Neural crest cell (in vitro differentiated cells): ENCODE measurements at places on chromosomes 3 and 15.

DNA sequence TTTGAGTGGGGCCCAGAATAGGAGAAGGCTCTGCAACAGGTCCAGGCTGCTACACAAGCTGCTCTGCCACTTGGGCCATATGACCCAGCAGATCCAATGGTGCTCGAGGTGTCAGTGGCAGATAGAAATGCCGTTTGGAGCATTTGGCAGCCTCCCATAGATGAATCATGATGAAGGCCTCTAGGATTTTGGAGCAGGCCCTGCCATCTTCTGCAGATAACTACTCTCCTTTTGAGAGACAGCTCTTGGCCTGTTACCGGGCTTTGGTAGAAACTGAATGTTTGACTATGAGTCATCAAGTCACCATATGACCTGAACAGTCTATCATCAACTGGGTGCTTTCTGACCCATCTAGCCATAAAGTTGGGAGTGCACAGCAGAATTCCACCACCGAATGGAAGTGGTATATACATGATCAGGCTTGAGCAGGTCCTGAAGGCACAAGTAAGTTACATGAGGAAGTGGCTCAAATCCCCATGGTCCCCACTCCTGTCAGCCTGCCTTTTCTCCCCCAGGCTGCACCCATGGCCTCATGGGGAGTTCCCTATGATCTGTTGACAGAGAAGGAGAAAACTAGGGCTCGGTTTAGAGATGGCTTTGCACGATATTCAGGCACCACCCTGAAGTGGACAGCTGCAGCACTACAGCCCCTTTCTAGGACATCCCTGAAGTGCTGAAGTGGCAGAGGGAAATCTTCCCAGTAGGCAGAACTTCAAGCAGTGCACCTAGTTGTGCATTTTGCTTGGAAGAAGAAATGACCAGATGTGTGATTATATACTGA lies 971.4 kb downstream of the MCTP2 start:
- no peak for DNase-seq

DNA sequence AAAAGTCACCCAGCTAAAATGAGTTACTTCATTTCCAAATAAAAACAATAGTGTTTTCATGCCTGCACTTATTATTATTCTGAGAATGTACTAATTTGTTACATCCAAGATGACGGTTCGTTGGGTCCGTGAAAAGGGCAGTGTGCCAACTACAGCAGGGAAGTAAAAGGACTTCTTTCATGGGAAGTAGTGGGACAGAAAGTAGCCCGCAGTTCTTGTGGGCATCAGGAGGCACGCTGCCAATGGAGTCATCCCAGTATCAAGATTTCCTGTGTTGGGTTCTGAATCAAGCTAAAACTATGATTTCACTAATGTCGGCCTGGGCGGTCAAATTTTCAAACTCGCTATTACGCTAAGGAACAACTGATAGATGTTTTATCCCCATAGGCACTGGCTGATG lies 254.5 kb upstream of the SOX2 start:
- no peak for DNase-seq

- DNase-seq, result no peak
Measured at GRCh38 chr3:42688487-42689420, 3.4 kb downstream of the KLHL40 start.

DNA sequence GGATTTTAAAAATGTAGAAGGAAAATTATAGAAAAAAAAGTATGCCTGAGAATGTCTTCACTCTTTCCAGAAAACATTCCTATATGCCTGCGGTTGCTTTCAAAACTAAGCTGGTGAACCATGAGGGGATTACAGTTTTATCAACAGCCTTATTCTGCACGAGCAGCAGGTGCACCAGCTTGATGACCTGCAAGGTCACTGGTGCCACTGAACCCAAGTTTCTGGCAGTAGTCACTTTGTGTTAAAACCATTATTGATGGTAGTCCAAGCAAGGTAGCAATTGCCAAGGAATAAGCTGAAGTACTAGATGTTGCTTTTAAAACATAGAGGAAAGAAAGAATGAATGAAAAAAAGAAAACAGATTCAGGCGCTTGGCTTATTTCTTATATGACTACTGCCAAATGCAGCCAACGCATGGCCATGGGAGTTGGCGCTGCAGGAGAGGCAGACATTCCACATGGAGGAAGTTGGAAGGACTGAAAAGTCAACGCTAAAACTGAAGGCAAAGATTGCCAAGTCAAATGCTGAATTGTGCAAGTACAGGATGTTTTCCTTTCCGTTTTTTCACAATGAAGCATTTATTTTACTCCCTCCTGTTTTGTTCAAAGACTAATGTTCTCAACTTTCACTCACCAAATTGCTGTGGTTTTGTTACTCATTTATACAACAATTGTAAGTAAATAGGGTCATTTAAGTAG lies 601.4 kb downstream of the CADM2 start:
- no peak for DNase-seq

- DNase-seq, result no peak
Measured at GRCh38 chr3:47741925-47742324, 39.8 kb downstream of the SMARCC1 start.
